Muscle of leg (tissue), 16 donors: ENCODE measurements at places on chromosomes 2 and 18. TPM values are rescaled to one million over a fixed set of nuclear protein-coding genes. Genes with fewer than 3 reads are reported as not detected.

DNA sequence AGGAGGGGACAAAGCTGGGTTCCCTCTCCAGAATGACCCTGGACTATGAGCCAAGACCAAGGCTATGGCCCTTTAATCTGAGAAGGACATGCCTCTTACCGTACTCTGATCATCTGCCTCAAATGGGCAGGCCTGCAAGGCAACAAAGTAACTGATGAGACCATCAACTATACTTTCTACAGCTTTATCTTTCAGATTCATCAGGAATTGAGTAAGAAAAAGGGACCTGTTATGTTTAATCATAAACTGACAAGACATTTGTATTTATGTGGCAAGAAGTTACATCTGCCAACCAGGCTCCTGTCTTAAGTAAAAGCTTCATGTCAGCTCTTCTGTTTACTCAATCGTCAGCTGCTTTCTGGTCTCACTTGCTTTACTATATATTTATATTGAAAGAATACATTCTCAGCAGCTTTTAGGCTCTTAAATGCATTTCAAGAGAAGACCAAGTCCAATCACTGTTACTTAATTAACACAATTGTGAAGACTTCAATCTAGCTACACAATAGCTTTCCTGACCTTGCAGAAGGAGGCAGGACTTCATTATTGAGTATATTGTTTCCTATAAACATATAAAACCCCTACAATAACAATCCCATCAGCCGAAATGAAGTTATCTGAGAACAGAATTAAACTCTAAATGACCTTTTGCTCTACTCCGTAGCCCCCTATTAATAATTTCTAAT lies 163.8 kb downstream of the ETAA1 start:
- DNase-seq = no peak
- no peaks in the 10 kb centered on the region for H3K27me3 ChIP-seq
- no peaks in the 10 kb centered on the region for H3K36me3 ChIP-seq
- H3K4me3 ChIP-seq = no peak overlapping the region
- H3K4me1 ChIP-seq = no peaks in the 10 kb centered on the region
- H3K27ac ChIP-seq = no peak overlapping the region

DNA sequence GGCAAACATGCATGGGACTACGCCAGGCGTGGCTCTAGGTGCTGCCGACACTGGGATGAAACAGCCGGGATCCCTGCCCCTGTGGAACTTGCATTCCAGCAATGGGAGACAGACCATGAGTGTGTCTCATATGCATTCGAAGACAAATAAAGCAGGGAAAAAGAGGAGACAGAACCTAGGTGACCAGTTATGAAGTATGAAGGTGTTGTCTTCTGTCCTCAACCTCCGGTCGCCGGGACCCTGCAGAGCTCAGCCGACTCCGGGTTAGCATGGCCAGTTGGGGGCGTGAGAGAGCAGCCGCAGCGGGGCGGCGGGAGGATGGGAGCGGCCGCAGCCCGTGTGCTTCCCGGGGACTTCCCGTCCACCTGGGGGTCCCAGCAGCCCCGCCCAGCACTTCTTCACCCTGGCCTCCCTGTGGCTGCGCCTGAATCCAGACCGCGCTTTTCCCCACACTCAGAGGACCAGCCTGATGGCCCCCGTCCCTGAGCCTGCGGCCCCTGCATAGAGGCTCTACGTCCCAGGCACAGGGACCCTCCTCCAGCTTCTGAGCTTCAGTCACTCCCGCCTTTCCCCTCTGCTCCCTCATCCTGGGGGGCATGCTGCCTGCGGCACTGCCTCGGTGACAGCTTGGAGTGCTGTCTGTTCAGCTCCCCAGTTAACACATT lies 11.4 kb downstream of the ID2 start:
- H3K4me1 ChIP-seq = peaks cover 4% of the 10 kb centered on the region
- no peak for DNase-seq
- peaks cover 13% of the 10 kb centered on the region for H3K27me3 ChIP-seq
- no peak overlapping the region for H3K27ac ChIP-seq
- H3K4me3 ChIP-seq = no peak overlapping the region
- no peaks in the 10 kb centered on the region for H3K36me3 ChIP-seq

- H3K36me3 ChIP-seq = no peaks in the 10 kb centered on the region
- H3K4me3 ChIP-seq = no peak overlapping the region
- H3K4me1 ChIP-seq = peaks cover 10% of the 10 kb centered on the region
- no peak overlapping the region for H3K27ac ChIP-seq
Measured at GRCh38 chr2:1572638-1573037, 159.4 kb downstream of the TPO start.

GRCh38 chr18:49111191-49111988 lies 160.6 kb upstream of the SMAD7 start:
- no peaks in the 10 kb centered on the region for H3K4me1 ChIP-seq
- no peaks in the 10 kb centered on the region for H3K27me3 ChIP-seq
- peaks cover 3% of the 10 kb centered on the region for H3K36me3 ChIP-seq
- H3K27ac ChIP-seq = no peak overlapping the region

- H3K27ac ChIP-seq = no peak overlapping the region
- DNase-seq = no peak
- no peaks in the 10 kb centered on the region for H3K36me3 ChIP-seq
- H3K4me3 ChIP-seq = no peak overlapping the region
- no peaks in the 10 kb centered on the region for H3K4me1 ChIP-seq
- H3K27me3 ChIP-seq = no peaks in the 10 kb centered on the region
Measured at GRCh38 chr2:170141865-170142264, 36.1 kb upstream of the MYO3B start.

DNA sequence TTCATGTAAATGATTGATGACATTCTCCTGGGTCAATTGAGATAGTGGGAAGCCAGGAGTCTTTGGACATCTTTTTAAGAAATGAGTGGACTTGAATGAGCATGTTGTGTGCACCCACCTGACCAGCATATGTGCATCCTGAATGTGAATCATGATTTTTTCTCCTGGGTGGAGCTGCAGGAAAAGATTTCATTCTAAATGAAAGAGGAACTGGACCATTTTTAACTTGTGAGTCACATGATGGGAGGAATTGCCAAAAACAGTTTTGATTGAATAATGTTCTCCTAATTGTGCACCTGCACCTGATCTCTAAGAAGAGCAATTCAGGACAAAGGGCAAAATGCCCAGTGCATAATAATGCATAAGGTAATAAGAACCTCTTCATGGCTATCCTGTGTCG lies 32.3 kb downstream of the COPS8 start:
- H3K4me3 ChIP-seq = no peak overlapping the region
- peak; percentile 34 for DNase-seq
- no peaks in the 10 kb centered on the region for H3K36me3 ChIP-seq

Gene C2orf81
- total RNA-seq = 1.4 TPM
